Coronary artery (tissue), 2 donors: ENCODE measurements at places on chromosomes 12 and 14.

DNA sequence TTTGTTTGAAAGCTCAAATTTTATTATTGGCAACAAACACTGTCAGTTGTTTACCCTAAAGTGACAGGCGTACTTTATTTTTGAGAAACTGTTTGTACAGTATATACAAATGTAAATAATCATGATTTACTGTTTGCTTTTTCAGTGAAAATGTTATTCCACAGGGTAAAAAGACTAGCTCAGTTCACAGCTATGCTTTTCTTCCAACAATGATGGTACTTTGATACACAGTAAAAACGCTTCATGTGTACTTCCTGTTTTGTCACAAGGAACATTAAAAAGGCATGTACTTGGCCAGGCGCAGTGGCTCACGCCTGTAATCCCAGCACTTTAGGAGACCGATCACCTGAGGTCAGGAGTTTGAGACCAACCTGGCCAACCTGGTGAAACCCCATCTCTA is 53.7 kb downstream of the MON2 start:
- no peak for DNase-seq

DNA sequence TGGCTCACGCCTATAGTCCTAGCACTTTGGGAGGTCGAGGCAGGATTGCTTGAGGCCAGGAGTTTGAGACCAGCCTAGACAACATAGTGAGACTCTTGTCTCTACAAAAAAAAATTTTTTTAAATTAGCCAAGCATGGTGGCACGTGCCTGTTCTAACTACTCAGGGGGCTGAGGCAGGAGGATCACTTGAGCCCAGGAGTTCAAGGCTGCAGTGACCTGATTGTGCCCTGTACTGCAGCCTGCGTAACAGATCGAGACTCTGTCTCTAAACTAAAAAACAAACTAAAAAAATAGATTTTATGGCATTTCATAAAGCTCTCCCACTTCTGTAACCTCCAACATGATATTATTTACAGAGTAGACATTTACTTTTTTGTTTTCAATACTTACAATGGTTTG is 29.6 kb downstream of the PNMA1 start:
- no peak for DNase-seq

- DNase-seq = no peak
These were observed 52.1 kb downstream of the HSPB8 start for GRCh38 chr12:119230807-119231206.

- DNase-seq = no peak
These were observed at the start of gene SLC48A1 for GRCh38 chr12:47773062-47773857. TSS of gene SLC48A1 (plus strand) at chr12:47773238. CDS start at chr12:47773305, 67 bp downstream.

- DNase-seq = no peak
These were observed 134.1 kb downstream of the SLC41A2 start for GRCh38 chr12:104823985-104824461.

DNA sequence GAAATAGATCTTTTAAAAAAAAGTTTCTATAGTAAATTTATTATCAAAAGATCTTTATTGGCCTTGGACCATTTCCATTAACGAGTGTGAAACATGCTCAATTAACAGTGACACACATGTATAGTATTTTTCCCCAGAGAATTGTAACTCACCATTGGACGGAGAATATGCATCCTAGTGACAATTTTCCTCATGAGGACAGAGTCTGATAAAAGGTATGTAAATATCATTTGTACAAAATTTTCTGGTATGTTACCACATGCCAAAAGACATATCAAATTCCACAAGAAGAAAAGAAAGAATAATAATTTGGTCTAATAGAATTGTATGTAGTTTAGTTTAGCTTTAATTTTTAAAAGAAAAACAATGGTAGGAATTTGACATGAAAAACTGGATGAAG is 1096.0 kb upstream of the FLRT2 start:
- no peak for DNase-seq

DNA sequence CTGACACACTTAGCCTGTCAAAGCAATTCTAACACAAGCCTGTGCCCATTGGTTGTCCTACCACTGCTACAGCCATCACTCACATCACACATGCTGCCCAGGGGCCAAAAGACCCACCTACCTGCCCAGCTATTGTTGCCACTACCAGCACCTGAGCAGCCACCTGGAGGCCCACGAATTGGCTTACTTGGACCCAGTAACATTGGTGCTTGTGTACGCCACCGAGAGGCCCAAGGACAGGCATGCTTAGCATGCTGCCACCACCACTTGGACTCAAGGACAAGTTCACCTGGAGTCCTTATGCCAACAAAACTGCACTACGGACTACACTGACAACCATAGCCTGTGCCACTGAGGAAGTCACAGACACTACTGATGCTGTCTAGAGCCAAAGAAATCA is 221.1 kb downstream of the SLC38A4 start:
- no peak for DNase-seq

GRCh38 chr12:11863988-11864387 is 206.8 kb upstream of the BCL2L14 start:
- DNase-seq = no peak

DNA sequence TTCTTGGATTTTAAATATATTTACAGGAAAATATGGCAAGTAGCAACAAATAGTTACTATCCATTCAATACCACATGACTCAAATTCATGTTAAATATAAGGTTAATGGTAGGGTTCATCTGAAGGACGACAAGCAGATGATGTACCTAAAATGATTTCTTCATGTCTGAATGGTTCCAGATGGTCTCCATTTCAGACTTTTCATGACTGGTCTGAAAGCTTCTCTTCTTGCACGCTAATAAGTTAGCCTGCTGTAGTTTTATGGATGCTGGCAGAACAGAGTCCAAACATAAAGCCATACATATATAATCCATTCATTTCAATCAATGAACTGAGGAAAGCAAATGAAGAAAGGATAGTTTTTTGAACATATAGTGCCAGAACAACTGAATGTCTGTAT is 257.0 kb upstream of the MGAT4C start:
- no peak for DNase-seq

- no peak for DNase-seq
These were observed 7.0 kb downstream of the KRT1 start for GRCh38 chr12:52673217-52673616.

- no peak for DNase-seq
These were observed 93.1 kb upstream of the PKP2 start for GRCh38 chr12:32989705-32990104.

GRCh38 chr12:77610446-77610845 is 220.2 kb upstream of the NAV3 start:
- DNase-seq = no peak

DNA sequence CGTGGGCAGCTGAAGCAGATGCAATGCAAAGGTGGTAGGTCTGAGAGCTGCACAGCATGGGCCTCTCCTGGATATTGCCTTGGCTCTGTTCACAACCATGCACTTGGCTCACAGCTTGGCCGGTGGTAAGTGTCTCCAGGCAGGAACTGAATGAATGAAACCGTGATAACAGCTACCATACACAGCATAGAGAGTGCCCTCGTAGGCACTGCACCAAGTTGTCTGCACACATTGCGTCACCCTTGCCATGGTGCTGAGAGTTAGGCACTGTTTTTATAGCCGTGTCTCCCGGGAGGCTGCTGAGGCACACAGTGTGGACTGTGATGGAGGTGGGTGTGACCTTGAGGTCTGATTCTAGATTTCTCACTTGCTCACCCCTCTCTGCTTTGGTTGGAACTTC is 157.6 kb upstream of the VASH1 start:
- peak; percentile 19 for DNase-seq

- no peak for DNase-seq
These were observed 107.9 kb downstream of the SLC38A4 start for GRCh38 chr12:46717868-46718267.

DNA sequence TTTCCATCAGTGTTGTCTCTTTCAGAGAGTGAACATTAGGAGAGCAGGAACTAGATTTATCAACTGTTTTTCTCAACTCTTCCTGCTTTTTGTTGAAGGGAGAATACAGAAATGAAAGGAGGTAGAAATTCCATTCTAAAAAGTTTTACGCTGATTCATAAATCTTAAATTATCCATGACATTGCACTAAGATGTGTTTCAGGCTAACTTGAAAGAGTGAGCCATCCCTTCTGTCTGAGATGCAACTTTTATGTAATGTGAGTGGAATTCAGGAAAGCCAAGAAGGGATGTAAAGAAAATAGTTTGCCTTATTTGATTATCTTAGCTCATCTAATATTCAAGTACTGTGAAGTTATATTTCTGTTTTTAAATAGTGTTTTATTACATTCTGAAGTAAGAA is 349.5 kb upstream of the RGS6 start:
- no peak for DNase-seq

- DNase-seq = no peak
These were observed 581.1 kb upstream of the MGAT4C start for GRCh38 chr12:86837246-86837645.

DNA sequence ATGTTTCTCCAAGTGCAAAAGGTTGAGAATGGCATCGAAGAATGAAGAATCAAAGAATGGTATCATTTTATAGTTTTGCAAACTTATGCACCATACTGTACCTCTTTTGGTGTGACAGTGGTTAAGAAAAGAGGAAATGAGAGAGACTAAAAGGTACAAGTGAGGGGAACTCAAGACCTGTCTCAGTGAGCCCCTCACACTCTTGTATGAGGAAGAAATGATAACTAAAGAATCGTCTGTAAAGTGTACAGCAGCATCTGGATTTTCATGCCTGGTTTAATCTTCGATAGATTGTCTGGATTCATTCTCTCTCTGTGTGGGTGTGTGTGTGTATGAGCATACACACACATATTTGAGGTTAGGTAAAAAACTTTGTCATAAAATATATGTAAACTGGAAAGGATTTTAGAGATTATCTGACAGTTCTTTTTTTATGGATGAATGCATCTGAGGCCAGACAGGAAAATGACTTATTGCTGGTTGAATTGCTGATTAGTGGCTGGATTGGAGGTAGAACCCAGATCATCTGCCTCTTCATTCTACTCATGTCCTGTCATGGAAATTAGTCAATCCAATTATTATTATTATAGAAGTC is 16.0 kb upstream of the SLC38A2 start:
- no peak for DNase-seq

GRCh38 chr12:68609998-68610369 is 715 bp upstream of the RAP1B start:
- DNase-seq = no peak

- DNase-seq = no peak
These were observed 1096.3 kb downstream of the GALC start for GRCh38 chr14:86896701-86897100.

- DNase-seq = no peak
These were observed 442.7 kb upstream of the NOVA1 start for GRCh38 chr14:27040552-27040951.

DNA sequence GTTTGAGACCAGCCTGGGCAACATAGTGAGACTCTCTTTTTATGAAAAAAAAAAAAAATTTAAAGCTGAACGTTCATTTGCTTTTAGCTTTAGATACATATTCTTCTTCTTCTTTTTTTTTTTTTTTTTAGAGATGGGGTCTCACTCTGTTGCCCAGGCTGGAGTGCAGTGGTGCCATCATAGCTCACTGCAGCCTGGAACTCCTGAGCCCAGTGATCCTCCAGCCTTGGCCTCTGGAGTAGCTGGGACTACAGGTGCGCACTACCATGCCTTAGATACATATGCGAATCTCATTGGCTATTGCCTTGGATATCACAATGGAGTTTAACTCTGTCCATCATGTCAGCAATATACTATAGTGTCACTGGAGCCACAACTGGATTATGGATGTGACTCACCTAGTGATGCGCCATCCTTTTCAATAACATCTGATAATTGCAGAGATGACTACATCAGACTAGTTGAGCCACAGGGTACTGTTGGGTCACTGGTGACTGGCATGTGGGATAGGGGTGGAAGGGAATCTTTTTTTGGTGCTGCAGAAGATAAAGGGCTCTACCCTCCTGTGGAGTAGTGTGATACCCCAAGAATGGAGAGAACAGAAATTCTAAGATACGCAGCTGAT is 2.7 kb upstream of the ADIPOR2 start:
- no peak for DNase-seq

DNA sequence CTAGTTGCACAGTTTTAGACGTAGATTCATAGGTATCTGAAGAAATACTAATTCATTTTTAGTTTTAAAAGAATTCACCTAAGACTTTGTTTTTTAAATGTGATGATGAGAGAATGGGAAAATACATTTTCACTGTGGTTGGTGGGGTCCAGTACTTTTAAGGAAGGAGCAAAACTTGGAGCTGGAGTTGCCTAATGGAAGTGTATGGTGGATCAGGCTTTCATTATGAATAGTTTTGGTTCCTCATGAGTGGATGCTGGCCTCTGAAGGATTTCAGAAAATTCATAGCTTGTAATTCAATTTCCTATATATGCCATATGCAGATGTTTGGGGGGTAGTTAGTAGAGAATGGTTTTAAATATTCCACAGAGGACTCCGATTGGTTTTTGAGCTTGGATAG is 27.1 kb downstream of the STK38L start:
- DNase-seq = no peak

DNA sequence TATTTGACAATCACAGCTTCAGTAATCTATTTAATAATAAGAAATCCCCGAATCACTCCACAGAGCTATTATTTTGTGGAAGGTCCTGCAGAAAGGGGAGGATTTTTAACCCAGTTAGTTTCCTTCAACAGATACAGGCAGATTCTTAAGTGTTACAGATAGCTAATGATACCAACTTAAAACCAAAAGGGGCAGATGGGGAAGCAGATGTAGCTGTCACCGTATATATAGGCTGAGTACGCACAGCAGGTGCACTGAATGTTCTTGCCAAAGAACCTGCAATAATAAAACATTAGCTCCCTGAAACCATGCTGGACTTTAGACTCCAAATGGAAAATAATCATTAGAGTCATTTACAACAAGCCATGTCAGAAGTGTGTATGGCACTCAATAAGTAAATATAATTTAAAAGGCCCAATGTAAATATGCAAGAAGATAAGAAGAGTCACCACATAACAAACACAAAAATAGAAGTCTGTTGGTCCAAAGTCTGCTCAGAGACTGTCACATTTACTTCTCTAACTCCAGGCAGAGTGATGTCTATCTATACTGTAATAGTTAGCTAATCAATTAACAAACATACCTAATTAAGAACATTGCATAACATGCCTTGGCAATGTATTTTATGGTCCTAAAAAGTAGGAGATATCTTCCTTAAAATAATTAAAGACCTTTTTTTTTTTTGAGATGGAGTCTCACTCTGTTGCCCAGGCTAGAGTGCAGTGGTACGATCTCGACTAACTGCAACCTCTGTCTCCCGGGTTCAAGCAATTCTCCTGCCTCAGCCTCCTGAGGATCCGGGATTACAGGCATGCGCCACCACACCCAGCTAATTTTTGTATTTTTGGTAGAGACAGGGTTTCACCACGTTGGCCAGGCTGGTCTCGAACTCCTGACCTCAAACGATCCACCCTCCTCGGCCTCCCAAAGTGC is 78.8 kb downstream of the SEC23A start:
- no peak for DNase-seq
